ENCODE measurements at places on chromosomes 5 and 9.

DNA sequence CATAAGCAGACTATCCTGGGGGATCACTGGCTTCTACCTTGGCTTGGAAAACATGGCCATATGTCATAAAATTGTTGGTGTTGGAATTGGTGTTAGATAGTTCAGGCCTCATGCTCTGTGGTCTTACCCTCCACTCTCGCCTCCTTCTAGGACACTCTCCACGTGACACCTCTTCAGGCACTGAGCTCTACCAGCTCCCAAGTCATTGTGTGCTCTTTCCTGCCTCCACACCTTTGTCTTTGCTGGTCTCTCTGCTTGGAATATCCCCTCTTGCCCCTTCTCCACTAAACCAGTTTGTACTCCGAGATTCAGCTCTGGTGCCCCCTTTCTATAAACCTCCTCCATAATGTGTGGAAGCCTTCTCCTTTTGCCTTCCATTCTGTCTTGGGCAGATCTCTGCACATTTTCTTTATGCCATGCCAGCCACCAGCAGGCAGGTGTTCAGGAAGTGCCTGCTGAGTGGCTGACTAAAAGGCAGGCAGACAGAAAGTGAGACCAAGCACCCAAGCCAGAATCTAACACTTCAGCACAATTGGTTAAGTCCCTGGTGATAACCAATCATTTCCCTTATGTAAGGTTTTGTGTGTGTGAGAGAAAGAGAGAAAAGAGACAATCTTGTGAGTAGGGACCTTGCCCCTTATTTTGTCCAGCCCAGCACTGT is 37.7 kb downstream of the SAR1B start:
- no peak for DNase-seq

DNA sequence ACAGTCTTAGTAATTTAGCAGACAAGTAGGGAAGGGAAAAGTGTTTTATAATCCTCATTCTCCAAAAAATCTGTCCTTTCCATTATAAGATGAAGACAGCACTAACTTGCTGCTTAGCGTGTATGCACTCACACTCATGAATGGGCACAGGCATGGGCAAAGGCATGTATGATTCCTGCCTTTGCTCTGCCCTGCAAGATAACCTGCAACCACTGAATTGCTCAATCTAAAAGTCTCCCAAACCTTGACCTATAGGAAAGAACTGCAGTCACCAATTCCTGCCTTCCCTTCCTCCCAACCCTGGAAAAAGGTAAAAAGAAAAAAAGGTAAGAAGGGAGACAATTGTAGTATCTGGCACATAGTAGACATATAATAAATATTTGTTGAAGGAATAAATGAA is 40.8 kb downstream of the ELL2 start:
- DNase-seq = no peak

DNA sequence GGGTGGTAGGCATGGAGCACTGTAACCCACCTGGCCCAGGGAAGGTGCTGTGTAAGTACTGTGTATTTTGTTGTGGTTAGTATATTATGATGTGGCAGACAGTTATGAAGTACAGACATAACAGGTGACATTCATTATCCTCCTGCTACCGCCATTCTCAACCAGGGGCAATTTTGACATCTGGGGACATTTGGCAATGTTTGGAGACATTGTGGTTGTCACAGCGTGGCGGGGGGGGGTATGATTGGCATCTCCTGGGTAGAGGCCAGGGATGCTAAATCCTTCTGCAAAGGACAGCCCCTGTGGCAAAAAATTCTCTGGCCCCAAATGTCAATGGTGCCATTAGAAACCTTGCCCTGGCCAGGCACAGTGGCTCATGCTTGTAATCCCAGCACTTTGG is 9.8 kb upstream of the RPL26L1 start:
- no peak for DNase-seq

DNA sequence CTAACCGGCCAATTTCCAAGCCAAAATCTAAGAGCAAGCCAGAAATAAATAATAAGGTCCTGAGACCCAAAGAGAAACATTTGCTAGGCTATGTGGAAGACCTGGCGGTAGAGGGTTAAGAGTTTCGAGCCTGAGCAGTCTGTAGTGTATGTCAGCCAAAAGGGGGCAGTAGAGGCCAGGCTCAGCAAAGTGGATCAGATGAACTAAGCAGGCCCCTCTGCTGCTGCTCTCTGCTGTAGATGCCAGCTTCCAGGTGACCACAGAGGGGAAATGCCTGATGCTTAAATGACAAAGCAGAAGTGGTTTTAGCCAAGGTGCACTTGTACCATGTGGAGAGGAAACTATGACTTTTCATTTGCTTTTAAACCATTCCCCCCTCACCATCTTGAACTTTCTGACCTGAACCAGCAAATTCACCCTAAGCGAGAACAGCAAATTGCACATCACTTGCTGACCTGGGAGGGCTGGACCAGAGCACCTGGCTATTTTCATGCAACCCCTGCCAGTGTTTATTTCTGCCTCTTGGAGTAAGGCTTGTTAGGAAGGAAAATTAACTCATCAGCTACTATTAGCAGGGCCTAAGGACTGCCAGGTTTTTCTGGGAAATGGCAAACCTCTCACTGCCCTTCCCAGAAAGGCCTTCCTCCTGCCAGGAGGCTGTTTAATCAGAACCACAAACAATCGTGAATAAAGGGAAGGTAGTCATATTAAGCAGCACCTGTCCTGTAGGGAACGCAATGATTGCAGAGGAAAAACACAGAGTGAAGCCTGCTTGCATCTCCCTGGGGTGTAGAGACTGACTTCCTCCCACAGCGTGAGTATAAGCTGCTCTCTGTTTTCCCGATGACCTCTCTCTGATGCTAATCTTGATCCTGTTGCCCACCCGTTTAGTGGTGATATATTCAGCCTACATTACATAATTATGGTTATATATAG is 818.2 kb downstream of the TLR4 start:
- DNase-seq = peak; percentile 68

DNA sequence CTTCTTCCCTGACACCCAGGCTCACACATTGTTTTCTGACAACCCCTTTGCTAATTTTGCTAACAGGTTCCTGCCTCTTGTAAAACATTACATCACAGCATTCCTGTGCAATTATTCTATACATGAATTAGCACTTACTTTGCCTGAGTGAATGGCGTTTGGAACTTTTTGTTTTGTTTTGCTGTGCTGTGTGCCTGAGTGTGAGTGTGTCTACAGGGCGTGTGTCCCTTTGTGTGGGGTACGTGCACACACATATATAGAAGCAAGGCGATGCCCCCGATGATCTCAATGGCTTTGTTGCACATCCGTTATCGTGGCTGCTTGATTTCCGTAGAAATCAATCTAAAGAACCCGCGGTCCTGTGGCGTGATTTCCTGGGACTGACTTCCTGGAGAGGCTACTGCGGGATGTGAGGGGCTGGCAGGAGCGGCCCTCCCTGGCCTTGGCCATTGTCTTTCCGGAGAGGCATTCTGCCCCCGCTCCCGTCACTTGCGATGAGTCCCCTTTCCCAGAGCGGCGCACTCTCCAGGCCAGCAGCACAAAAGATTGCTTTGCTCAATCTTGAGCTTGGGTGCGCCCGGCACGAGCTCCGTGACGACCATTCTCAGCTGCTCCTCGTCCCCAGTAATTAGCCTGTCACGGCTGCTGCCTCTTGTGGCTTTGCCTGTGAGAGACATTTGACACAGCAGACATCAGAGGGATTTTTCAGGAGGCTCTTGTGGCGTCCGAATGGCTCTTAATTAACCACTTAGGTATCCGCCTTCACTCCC is 398.1 kb upstream of the IRX1 start:
- DNase-seq = no peak

GRCh38 chr5:168676501-168676900 is 97.3 kb upstream of the PANK3 start:
- DNase-seq = no peak

GRCh38 chr9:132637351-132637750 is 32.4 kb downstream of the DDX31 start:
- no peak for DNase-seq

- DNase-seq = no peak
These were observed 103.5 kb downstream of the RNF180 start for GRCh38 chr5:64269164-64269563.

DNA sequence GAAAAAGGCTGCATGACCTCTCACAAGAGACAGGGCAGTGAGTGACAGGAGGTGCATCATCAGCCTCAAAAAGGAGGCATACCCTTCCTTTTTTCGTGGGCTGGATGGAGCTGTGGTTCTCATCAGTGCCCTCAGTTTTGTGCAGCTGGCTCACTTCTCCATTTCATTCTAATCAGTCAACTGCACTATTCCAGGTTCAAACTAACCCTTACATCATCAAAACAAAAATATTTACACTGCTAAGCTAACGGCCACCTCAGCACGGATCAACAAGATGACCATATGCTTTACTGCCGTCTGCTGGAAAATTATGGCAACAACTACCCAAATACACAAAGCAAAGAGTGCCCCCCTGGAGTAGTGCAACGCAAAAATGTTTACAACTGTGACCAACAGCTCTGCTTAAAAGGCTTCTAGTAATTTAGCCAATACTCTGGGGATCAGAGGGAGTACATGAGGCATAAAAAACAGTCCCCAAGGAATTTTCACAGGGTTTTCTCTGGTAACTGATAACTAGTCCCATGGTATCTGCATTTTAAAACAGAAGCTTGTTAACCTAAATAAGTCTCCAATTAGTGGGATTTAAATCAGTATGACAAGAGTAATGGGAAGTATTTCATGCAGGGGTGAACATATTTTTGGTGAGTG is 10.8 kb downstream of the KCNV2 start:
- DNase-seq = peak; percentile 82

GRCh38 chr9:114110180-114110579 is 11.1 kb upstream of the KIF12 start:
- no peak for DNase-seq

- no peak for DNase-seq
These were observed 4.4 kb downstream of the SNX24 start for GRCh38 chr5:122849771-122850170.

DNA sequence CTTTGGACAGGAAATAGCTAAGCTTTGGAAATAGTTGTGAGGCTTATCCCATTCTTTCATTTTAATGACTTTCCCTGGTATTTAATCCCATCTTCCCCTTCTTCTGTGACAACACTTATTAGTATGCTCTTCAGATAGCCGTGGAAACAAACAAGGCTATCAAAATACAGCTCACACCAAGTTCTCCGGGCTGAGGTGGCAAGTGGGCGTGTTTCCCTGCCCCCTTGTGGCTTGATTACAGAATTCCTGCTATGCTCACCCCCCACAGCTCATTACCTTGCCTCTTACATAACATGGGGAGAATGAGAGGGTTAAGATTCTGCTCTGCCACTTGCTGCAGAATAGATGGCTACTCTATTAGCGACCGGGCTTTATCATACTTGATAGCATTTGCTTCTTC is 437.1 kb upstream of the TLE4 start:
- peak; percentile 7 for DNase-seq

DNA sequence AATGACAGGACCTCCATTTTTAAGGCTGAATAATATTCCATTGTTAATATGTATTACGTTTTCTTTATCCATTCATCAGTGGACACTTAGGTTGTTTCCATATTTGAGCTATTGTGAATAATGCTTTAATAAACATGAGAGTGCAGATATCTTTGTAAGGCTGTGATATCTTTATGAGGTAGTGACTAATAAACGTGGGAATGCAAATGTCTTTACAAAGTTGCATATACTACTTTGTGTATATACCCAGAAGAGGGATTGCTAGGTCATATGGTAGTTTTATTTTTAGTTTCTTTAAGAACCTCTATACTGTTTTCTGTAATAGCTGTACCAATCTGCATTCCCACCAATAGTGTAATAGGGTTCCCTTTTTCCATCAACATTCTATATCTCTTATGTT is 148.7 kb downstream of the FOCAD start:
- DNase-seq = no peak

DNA sequence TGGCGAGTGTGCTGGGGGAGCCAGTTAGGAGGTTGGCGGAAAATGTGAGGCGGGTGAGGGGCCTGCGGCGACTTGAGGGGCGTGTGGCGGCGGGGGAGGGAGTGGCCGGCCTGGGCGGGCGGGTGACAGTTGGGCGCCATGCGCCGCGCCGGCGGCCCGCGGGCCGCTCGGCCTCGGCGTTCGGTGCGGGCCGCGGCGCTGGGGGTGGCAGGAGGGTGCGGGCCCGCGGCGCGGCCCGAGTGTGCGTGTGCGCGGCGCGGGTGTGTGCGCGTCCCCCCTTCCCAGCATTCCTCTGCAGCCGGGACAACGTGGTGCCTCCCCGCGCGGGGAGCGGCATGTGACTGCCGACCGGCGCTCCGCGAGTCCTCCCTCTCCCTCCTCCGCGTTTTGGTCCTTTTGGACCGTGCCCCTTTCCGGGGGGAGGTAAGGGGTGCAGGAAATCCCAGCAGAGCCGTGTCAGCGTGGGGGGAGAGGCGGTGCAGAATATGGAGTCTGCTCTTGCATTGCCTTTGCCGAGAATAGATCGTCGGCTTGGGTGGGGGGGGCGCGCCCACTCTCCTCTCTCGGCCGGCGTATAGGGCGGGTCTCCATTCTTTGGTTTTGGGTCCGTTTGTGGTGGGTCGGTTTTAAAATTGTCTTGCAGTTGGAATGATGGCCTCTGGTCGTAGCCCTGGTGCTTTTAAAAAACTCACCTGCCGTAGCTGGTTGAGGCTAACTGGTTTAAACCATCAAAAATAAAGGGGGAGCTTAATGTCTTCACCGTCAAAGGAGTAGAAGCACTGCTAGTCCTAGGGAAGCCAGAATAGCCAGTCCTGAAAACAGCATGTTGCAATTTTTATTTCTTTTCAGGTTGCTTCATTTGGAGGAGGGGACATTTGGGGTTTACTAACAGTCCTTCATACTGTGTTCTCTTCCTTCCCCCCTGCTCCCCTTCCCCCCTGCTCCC is 2.0 kb downstream of the LARP1 start:
- DNase-seq = peak; percentile 74

DNA sequence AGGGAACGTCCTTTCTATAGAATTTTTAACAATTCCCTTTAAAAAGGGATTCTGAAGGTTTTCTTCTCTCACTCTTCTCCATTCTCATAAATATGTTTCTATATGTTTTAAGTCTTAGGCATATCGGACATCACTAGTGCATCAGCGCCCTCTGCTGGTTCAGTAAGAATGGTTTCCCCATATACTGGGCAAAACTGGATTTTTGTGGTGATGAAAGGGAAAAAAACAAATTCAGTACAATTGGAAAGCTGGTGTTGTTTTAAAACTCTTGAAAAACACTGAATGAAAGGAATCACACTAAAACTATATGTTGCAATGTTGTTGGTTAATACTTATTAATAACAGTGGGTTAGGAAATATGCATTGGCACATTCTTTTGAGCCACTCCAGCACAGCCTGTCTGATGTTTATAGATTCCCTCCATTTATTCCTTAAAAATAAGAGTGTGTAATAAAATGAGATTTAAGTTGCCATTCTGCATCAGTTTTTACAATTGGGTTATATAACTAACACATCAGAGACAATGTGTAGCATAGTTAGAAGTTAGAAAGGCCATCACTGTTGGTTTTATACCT is 15.8 kb downstream of the CWC27 start:
- DNase-seq = peak; percentile 94
